ENCODE measurements at places on chromosomes 13 and 19.

GRCh38 chr13:24220086-24220703 is 59.7 kb downstream of the SPATA13 start:
- peak; percentile 50 for DNase-seq

DNA sequence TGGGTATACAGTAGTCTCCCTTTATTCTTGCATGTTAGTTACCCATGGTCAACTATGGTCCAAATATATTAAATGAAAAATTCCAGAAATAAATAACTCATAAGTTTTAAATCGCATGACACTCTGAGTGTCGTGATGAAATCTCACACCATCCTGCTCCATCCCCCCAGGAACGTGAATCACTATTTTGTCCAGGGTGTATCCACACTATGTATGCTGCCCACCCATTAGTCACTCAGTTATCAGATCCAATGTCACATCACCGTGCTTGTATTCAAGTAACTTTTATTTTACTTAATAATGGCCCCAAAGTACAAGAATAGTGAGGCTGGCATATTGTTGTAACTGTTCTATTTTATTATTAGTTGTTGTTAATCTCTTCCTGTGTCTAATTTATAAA is 115.8 kb upstream of the SERP2 start:
- DNase-seq = no peak

DNA sequence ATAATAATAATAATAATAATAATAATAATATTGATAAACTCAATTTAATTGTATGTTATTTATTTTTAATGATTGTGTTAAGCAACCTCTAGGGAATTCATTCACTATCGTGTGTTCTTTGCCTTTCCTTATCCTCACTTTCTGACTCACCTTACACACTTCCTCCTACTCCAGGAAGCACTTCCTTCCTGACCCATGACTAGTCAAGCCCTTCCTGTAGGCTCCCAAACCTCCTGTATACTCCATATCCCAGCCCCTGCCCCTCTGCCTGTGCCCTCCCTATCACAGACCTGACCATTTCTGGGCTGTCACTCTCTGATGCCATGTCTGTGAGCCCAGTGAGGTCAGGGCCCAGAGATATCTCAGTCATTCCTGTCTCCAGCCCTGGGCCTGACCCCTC is 7.6 kb downstream of the LGALS4 start:
- no peak for DNase-seq

GRCh38 chr19:13001502-13002165 is 6.4 kb downstream of the NFIX start:
- no peak for DNase-seq

- no peak for DNase-seq
These were observed 216.7 kb downstream of the ATP8A2 start for GRCh38 chr13:25588336-25589060.

GRCh38 chr13:85543144-85543543 is 256.1 kb downstream of the SLITRK6 start:
- DNase-seq = no peak

GRCh38 chr19:19179548-19180441 is 9.7 kb upstream of the MEF2B start:
- DNase-seq = no peak

DNA sequence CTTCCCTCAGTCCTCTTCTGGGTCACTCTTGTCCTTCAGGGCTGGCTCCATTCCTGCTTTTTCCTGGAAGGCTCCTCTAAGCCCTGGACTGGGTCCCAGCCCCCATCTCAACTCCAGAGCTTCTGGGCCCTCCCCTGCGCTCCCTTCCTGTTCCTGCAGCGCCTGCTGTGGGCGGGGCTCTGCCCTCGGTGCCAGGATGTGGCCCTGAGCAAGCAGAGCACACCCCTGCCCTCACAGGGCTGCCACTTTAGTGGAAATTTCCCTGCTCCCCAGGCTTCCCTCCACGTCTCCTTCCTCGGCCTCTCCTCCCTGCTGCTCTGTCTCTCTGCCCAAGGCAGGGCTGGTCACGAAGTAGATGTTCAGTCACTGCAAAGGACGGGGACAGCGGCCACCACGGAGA is 28.8 kb downstream of the DPF1 start:
- DNase-seq = no peak

DNA sequence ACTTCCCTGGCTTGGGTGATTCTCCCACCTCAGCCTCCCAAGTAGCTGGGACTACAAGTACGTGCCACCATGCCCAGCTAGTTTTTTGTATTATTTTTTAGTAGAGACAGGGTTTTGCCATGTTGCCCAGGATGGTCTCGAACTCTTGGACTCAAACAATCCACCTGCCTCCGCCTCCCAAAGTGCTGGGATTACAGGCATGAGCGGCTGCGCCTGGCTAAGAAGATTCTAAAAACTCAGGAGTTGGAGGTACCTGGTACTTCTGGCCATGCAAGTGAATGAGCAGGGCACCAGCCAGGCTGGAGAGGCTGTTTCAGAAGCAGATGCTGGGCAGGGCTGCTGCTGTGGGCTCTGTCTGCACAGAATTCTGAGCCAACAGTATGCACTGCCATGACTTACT is 6.1 kb downstream of the MZF1 start:
- DNase-seq = no peak

GRCh38 chr13:102901615-102902305 is 55.9 kb downstream of the ERCC5 start:
- DNase-seq = no peak

DNA sequence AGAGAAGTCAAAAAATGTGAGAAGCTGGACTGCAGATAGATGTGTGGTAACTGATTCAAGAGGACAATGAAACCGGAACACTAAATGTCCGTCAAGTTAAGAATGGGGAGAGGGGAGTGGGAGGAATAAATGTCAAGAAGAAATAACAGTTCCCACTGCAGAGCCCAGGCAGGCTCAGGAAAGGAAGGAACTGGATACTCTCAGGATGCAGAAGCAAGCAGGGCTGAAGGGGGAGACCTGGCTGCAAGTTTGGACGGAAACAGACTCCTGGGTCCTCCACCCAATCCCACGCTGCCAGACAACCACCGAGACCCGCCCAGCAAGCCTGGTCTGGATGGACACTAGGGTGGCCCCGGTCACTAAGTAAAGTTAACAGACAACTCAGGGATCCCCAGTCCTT is 18.1 kb downstream of the TUBGCP3 start:
- DNase-seq = no peak

- no peak for DNase-seq
These were observed 29.7 kb upstream of the FXYD3 start for GRCh38 chr19:35085947-35086346.

- peak; percentile 18 for DNase-seq
These were observed 412.8 kb downstream of the ZNF536 start for GRCh38 chr19:30784850-30785457.

GRCh38 chr13:101970341-101970740 is 431.5 kb downstream of the FGF14 start:
- no peak for DNase-seq

DNA sequence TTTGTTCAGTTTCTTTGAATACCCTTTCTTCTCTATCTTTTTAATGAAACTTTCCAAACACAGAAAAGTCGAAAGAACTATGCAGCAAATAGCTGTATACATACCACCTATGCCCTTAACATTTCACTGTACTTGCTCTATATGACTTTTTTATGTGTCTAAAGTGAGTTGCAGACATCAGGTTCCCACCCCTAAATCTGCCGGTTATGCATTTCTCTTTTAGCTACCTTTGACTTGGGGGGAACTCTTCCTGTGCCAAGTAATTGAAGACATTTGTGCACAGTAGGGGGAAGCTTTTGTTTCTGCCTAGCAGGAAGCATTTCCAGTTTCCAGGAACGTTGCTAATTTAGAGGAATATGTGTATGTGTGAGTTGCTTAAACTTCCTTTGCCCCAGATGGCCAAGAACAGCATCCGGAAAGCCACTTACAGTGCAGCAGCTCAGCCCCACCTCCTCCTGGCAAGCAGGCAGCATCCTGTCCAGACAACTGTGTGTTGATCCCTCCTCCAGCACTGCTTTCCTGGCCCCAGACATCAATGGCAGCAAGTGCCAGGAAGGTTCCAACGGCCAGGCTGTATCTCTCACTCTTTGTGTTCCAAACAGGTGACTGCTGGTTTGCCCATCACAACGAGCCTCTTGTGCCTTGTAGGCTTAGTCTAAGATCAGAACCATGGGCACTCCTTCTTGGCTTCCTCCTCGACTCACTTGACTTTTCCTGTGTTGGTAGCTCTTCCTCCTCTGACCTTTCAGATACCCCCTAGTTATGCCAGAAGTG is 14.7 kb upstream of the GRAMD1A start:
- no peak for DNase-seq

DNA sequence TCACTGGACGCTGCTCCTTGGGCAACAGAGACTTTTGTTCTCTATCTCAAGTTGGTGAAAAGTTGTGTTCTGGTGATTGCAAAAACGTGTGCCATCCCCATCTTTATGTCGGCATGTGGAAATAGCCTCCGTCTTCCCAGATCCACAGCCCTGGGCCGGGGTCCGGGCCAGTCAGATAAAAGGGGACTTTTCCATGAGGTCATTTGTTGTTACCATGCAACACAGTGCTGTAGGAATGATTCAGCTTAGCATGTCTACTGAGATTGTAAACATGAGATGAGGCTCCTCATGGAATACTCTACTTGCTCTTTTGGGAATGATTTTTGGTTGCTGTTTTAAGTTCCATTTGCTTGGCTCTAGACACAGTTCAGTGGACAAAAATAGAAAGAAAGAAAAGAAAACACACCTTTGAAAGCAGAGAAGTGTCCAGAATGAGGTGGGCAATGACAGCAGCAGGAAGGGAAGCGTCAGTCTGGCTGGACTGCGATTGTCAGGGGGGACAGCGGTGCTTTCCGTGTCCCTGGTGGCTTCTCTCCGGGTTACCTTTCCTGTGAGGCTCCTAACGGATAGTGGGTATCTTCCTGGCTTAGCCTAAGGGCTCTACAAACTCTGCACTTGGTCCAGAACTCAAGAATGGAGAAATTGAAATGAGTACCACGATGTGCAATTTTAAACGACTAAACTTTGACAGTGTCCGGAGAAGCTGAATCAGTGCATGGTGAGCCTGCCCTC is 91.6 kb downstream of the TEX29 start:
- DNase-seq = no peak

DNA sequence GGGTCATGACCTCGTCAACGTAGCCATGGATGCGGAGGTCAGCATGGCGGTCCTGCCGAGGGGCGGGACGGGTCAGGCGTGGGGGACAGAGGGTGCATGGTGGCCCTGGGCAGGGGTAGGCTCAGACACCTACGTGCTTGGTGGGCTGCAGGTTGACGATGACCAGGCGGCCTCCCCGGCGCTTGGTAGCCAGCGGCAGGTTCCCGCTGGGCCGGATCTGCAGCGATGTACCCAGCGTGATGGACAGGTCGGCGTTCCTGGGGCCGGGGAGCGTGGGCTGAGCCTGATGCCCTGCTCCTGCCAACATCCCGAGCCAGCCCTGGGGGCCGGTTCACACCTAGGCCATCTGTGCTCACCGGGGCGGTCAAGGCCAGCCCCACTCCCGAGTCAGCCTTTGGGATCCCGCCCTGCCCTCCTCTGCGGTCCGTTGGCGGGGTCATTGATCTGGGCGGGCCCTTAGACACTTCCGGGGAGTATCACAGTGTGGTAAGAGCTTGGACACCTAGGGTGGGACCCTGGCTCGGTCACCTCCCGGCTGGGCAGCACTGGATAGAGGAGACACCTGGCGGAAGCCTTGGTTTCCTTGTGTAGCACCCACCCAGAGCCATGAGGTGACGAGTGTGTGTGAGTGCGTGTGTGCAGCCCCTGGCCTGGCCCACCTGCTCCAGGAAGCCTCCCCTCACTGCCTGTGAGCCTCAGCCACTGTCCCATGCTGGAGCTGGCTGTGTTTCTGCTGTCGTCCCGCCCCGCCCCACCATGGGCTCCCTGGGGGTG is 7.3 kb downstream of the SIRT6 start:
- DNase-seq = no peak

DNA sequence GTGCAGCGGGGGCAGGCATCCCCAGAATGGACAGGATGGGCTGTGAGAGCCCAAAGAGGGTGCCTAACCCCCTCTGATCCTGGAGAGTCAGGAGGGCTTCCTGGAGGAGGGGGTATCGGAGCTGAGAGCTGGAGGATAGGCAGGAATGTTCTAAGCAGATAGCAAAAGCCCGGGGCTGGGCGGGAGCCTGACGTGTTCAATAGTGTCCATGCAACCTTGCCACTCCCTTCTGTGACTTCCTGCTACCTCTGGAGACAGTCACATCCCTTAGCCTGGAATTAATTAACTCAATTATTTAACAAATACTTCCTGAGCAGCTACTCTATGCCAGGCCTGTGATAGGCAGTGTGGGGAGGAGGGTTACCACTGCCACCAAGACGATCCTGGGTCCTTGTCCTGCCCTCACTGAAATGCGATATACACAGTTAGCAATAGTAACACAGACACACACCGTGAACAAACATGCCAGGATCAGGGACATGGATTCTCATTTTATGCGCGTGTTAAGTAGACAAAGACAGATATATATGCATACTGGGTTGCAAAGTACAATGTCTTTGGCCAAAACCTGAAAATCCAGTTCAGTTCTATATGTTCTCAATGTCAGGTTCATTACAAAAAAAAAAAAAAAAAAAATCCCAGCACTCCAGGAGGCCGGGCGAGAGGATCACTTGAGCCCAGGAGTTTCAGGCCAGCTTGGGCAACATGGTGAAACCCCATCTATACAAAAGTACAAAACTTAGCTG is 10.7 kb downstream of the AP2S1 start:
- no peak for DNase-seq

Data from NCI-H2107 (cell line).